RWPE2 (cell line): ENCODE measurements at places on chromosomes 5 and 9.

- DNase-seq = no peak
Observed at GRCh38 chr5:110644357-110644756, 82.1 kb downstream of the TMEM232 start.

- DNase-seq = no peak
Observed at GRCh38 chr5:111682121-111682520, 74.9 kb downstream of the NREP start.

DNA sequence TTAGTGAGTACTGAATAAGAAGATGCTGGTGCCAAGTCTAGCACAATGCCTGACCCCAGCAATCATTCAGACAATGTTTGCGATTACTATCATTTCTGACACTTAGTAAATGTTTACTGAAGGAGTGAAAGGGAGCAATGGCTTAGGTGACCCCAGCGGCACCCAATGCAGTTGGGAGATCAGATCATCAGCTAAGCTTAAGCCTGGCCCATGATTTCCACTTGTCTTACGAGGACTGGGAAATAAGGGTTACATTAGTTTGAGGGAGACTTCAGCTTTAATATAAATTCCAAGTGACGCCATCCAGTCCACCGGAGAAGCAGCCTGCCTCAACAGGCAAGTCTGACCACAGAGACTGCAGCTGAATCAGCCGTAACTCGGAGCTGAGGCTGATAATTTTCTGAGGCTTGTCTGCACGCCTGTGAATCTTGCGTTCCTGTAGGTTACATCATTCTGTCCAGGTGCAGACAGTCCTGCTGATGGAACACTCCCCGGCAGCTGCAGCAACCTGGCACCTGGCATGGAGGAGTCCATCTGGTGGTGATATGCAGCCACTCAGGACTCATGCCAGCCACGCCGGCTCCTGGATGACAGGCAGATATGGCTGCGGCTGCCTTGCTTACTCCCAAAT is 34.9 kb upstream of the FGF1 start:
- DNase-seq = peak; percentile 99

- no peak for DNase-seq
Observed at GRCh38 chr5:146447734-146448380, 724 bp downstream of the TCERG1 start.

GRCh38 chr5:66892716-66893115 is 296.5 kb downstream of the MAST4 start:
- DNase-seq = no peak
